ENCODE measurements at places on chromosomes 3 and 15.

DNA sequence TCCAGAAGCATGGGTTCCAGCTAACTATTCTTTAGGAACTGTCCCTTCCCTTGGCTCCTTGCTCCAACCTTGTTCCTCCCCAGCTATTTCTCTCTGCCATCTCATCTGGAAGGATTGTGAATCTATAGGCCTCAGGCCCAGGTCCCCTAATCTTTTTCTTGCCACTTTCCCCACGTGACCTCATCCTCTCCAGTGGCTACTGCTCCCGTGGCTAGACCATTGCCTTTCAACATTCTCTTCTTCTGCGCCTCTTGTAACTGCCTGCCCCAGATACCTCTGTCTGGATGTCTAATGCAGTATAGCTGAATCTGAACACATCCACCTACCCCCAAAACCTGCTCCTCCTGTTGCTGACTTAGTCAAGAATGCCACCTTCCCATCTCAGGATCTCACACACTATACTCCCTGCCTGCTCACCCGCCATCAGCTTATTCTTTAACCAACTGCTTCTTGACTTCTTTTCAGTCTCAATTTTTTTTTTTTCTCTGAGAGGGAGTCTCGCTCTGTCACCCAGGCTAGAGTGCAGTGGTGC lies 5.2 kb downstream of the GPX1 start:
- no peak for DNase-seq

DNA sequence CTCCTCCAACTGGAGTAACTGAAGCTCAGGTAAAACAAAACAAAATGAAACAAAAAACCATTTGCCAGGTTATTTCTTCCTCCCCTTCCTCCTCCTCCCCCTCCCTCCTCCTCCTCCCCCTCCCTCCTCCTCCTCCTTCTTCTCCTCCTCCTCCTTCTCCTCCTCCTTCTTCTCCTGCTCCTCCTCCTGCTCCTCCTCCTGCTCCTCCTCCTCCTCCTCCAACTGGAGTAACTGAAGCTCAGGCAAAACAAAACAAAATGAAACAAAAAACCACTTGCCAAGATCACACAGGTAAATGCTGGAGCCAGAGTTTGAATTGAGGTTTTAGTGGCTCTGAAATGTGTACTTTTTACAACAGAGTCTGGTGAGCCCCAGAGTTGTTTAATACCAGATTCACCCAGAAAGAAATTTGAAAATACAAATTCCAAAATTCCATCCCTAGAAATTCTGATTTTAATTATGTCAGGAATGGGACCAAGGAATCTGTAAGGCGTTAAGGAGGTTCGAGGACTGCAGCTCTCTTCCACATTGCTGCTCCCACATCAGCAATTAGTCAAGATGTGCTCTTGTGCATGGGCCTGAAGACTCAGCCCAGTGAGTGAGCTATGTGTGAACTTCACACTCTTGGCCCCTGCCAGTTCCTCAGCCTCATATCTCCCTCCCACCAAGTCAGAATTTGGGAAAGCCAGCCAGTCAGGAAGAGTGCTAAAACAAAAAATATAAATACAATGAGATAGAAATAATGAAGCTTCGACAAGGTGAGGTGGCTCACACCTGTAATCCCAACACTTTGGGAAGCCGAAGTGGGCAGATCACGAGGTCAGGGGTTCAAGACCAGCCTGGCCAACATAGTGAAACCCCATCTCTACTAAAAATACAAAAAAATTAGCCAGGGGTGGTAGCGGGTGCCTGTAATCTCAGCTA lies 31.6 kb upstream of the ZNF770 start:
- DNase-seq = no peak

GRCh38 chr3:103847081-103848062 lies 1412.6 kb downstream of the ZPLD1 start:
- no peak for DNase-seq

DNA sequence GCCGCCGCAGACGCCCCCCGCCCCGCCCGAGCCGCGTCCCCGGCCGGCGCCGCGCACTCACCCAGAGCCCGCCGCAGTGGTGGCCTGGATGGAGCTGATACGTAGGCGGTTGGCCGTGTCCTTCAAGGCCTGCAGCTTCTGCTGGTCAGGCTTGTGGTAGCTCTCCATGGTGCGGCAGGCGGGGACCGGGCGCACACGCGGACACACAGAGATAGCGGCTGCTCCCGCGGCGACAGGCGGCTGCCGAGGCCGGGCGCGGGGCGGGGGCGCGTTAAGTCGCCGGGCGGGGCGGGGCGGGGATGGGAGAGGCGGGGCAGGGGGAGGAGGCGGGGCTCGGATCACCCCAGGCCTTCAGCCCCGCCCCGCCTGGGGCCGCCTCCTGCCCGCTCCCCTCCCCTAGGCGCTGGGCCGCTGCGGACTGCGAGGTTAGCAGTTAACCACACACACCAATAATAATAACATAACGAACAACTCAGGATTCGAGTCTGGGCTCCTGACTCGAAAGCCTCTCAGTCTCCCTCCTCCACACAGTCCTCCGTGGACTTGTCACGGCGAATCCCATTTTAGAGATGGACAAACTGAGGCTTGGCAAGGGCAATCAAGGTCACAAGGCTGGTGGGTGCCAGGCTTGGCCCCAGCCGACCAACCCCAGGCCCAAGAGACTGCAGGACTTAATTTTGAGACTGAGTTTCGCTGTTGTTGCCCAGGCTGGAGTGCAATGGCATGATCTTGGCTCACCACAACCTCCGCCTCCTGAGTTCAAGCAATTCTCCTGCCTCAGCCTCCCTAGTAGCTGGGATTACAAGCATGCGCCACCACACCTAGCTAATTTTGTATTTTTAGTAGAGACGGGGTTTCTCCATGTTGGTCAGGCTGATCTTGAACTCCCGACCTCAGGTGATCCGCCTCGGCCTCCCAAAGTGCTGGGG lies at the start of gene TKT:
TSS of gene TKT (minus strand) at position 248 of the 929 bp plus-strand sequence. CDS start at position 168, 80 bp downstream.
- no peak for DNase-seq

Measured in AG09309 (cell line).